Stimulated activated CD8-positive, alpha-beta memory T cell treated with anti-CD3 and anti-CD28 coated beads, Interleukin-15, amount 100 ng/mL, for 24 hours (primary cell): ENCODE measurements at places on chromosomes 2 and 18.
A peak's percentile ranks its signal among the peaks of the same experiment; 100 is the strongest.

DNA sequence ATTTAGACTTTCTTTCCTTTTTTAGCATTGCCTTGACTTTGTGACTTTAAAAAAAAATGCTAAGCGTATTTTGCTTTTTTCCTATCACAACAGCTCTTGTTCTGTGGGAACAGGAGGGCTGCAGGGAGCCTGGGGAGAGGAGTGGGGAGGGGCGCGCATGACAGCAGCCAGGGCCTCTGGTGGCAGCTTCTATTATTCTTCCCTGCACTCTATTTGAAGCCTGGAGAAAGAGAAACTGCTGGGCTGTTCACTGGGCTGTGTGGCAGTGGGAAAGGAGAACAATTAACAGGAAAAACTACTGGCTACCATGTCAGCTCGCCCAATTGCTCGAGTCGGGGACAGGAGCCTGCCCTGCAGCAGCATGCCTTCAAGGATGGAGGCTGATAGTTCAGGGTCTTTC lies 119.0 kb upstream of the ZBTB14 start:
- no peak for DNase-seq

GRCh38 chr2:206193671-206194357 lies 34.1 kb downstream of the EEF1B2 start:
- no peak for DNase-seq

DNA sequence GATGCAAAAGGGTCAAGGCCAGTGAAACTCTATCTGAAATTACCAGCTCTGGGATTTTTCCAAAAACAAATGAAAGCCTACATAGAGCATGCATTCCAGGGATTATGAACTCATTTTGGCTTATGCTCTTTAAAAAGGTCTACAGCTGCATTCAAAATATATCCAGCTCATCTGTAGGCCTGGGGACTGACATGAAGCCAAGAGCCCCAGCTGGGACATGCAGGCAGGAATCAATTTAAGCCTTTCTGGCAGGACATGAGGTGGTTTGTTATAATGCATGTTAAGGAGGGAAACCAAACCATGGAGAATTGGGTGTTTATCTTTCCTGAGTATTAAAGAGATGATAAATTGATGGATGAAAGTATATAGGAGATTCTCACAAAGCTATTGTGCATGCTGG lies 164.5 kb downstream of the RBM43 start:
- no peak for DNase-seq

DNA sequence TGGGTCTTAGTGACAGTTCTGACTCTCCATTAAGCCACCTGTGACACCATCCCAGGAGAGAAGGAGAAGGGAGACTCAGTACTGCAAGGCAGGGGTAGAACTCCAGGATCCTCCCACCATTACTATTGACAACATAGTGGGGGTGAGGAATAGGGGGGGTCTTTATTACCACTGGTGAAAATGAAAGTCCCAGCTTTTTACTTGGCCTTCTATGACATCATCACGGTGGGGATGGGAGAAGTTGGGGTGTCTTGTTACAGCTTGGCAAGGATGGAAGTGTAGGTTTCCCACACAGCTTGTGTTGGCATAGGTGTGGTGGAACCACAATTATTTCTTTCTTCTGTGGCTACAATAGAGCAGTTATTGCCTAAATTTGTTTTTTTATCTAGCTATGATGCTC lies 203.9 kb upstream of the DTNA start:
- DNase-seq = no peak

DNA sequence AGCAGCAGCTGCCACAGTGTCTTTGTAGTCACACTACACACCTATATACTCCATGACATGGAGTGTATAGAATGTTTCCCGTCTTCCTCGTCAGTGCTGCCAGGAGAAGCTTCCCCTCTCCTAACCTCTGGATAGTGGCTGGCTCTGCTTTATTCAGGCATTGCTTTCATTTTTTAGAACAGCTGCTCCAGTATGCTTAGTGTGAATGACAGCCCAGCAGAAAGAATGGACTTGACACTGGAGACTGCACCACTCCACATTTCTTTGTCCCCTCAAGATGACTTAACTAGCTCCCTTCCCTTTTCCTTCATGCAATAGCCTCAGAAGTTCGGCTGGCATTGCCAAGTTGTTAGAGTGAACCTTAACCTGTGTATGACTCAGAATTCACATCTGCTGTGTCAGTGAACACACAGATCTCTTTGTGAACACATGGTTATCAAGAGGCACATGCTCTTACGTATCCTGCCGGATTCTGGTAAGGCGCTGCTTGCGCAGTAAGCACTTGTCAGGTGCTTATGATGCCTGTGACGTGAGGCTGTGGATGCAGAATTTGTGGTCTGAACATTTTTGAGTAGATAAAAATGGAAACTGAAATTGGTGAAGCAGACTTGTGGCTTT lies 73.9 kb downstream of the NEDD4L start:
- DNase-seq = no peak

DNA sequence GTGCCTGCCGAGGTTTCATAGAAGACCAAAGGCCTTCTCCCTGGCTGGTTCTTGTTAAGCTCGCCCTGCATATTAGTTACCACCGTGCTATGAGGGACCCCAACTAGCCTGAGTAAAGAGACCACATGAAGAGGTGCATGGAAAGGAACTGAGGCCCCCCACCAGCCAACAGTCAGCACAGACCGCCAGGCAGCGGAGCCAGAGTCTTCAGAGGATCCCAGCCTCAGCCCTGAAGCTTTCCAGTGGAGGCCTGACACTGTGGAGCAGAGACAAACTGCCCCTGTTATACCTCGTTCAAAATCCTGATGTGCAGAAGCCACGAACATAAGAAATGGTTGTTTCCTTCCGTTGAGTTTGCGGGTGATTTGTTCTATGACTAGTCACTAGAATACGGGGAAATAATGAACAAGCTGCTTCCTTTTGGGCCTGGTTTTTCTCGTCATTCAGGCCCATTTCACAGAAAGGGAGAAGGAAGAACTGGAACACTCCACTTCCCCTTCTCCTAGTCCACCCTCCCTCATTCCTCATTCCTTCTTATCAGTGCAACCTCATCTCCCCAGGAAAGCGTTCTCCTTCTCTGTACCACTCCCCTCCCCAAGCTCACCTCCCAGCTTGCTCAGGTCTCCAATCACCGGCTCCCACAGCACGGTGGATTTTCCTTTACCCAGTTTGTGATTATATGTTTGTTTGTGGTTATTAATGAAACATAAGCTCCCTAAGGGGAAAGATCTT lies 3.0 kb upstream of the GLI2 start:
- no peak for DNase-seq

GRCh38 chr18:9926223-9926894 lies 12.5 kb downstream of the VAPA start:
- DNase-seq = no peak

DNA sequence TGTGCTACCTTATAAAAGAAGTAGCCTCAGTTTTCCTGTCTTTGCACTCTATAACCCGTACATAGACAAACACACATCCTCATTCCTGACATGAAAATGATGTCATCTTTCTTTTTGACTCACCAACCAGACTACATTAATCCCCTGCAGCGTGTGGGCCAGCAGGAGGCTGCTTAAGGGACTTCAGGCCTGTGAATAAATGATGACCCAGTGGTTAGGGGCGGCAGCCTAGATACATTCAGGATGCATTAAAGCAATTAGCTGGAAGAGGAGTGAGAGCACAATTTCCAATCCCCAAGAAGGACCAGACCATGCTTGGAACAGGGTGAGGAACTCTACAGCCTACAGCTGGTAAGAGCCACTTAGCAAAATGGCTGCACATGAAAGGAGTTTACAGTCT lies 57.3 kb upstream of the KLF7 start:
- no peak for DNase-seq

- DNase-seq = no peak
Measured at GRCh38 chr2:101303688-101304087, 4.8 kb downstream of the RNF149 start.

DNA sequence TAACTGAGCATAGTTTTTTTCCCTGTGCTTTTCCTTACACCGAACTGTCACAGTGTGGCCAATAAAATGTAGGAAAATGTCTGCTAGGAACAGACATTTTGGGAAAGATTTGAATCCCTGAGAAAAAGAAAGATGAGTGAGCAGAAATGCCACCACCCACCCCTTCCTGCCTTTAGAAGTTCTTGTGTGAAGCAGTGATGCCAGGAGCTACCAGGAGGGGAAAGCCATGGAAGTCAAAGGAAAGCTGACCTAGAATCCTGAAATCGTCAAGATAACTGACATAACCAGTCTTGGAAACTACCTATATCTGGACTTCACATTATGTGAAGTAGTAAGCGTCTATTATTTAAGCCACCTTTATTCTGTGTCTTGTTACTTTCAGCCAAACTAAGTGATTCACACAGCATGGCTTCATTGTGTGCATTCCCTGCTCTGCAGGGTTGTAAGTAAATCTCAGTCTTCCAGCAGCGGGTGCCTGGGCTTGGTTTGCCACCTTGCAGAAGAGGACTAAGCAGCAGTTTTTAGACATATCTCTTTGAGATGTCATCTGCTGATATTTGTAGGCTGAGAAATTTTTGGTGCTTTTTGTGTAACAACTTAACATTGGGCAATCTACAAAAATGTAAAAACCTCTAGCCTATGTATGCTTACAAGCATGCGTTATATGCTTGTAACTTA lies 11.2 kb upstream of the SPRED2 start:
- DNase-seq = no peak

GRCh38 chr18:3982541-3982940 lies 472.6 kb downstream of the DLGAP1 start:
- DNase-seq = no peak

DNA sequence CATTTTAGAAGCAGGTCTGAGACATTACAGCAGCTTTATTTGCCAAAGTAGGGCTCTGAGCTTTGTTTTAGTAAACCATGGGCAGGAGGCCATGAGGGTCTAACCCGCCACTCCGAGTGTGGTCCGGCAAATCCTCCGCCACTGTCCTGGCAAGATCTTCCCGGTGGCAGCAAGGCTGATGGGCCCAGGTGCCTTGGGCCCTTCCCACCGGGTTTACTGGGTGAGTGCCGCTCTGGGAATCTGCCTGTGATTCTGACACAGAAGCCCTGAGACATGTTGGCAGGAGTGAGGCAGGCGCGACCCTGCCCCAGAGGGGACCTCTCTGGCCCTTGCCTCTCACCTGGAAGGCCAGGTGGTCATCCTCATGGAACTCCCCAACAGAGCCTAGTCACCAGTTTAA lies 29.9 kb downstream of the MTERF4 start:
- DNase-seq = no peak

GRCh38 chr2:120999377-121000097 lies 263.9 kb downstream of the GLI2 start:
- no peak for DNase-seq

GRCh38 chr2:18924886-18925285 lies 335.5 kb upstream of the NT5C1B start:
- no peak for DNase-seq

GRCh38 chr2:80643598-80643997 lies 339.0 kb upstream of the LRRTM1 start:
- DNase-seq = no peak

- peak; percentile 21 for DNase-seq
Measured at GRCh38 chr2:219119422-219120043, 41.1 kb downstream of the NHEJ1 start.

GRCh38 chr2:171139860-171140259 lies 20.8 kb downstream of the TLK1 start:
- DNase-seq = no peak

DNA sequence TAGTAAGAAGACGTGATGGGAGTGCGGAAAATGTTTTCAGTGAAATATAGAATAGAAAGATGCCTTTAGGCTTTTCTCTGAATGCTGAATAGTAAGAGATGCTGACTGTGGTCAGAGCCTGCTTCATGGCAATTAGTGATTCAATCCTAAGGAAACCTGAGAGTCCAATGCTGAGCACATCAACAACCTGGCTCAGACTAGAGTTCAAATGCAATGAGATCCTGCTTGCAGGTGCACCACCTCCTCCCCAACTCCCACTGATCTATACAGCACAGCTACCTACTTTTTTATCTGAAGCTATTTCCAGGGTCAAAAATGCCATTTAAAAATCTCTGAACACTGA lies 65.4 kb downstream of the AAK1 start:
- DNase-seq = no peak

DNA sequence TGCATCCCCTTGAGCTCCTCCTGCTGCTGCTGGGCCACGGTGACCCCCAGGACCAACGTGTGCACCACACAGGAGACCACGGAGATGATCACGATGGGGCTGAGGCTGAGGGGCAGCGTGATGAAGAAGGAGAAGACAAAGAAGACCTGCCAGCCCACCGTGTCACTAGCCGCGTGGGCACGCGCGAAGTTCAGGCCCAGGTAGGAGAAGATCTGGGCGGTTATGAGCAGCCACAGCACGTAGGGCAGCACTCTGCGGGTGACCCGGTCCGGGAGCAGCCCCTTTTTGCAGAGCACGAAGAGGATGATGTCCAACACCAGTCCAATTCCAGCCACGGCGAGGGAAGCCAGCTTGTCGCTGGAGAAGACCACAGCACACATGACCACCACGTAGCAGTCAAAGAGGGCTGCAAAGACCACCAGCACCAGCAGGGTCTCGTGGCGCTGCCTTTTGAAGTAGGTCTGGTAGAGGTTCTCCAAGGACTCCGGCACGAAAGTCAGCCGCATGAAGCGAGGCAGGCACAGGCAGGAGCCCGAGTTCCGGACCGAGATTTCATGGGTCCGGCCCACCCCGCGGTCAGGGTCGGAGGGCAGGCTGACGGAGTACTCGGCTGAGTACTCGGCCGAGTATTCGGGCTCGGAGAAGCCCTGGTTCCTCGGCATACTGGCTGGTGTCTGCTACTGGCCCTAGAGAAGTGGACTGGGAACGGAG lies 1.6 kb downstream of the ADCY3 start:
- DNase-seq = no peak

- no peak for DNase-seq
Measured at GRCh38 chr2:94986392-94986963, 39.0 kb upstream of the MAL start.

DNA sequence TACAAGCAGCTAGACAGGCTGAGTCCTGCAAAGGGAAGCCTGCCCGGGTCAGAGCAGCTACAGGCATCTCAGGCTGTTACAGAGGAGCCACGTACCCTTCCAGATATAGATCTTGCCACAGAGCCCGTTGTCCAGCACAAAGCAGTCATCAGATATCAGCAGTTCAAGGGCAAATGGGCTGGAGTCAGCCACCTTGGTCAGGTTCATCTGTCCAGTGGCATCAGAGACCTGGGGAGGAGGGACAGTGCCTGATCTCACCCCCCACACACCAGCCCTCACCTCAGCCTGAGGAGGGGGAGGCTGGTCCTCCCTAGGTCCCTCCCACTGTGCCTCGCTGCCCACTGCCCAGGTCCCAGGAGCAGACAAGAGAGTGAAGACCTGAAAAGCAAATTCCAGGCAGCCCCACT lies 12.2 kb downstream of the CAPG start:
- DNase-seq = no peak

DNA sequence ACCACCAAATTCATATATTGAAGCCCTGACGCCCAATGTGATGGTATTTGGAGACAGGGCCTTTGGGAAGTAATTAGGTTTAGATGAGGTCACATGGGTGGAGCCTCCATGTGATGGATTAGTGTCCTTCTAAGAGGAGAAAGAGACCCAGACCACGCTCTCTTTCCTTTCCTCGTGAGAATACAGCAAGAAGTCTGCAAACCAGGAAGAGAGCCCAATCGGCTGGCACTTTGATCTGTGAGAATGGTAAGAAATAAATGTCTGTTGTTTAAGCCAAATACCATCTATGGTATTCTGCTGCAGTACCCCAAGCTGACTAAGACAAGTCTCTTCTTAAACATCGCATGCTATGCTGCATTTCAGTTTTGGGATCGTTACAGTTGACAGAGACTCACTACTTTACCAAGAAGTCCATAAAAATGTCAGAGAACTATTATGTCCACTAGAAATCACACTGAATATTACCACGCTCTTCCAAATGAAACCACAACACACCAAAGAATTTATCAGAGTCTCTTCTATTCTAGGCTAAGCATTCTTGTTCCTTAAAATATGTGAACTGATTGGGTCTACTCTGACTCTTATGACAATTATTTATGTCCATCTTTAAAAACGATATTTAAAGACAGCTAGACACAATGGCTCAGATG lies 48.5 kb downstream of the LPIN2 start:
- DNase-seq = no peak
